ENCODE measurements at places on chromosomes 5 and 9. TPM values are rescaled to one million over a fixed set of nuclear protein-coding genes. Genes with fewer than 3 reads are reported as not detected.

Gene TRIP13
- total RNA-seq, result not detected

Gene CNTNAP3B
- total RNA-seq, result 60.5 TPM

Gene PHYHD1
- 11.9 TPM for total RNA-seq

Gene TRAF2
- 6.6 TPM for total RNA-seq

Gene PCDHGA6
- total RNA-seq, result 5.0 TPM

Gene FST
- 2.9 TPM for total RNA-seq

Gene SERF1A
- total RNA-seq, result 16.2 TPM

Gene ADAMTS2
- total RNA-seq, result 24.5 TPM

DNA sequence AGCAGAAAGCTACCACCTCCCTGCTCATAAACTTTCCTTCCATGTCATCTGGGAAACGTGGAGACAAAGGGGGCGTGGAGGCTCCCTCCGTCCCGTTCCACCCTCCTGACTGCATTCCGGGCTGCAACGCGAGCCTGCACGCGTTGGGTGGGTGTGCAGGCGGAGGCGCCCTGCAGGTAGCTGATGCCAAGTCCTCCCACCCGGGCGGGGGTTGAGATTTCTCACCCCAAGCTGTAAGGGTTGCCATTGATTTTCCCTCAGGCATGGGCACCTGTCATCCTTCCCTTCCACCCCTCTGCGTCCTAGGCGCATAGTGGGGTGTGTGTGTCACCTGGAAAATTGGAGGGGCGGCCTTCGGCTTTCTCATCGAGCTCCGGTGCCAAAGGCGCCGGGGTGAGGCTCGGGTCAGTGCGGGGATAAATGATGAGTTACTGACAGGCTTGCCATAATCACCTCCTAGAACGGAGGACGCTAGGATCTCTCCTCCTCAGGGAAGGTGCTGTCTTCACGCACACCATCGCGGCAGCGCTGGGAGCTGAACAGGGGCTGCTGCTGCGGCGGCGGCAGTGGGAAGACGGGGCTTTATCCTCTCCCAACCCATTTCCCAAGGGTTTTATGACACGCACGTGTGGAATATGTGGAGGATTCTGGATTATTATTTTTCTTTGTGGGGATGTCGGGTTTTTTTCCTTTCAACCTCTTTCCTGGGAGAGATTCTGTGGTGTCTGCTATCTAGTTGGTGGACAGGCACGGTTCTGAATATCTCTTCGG is 973 bp downstream of the PLPPR1 start:
- peak overlapping the region; percentile 51 for H3K4me3 ChIP-seq
- no peak for DNase-seq
- H3K4me1 ChIP-seq, result peaks cover 11% of the 10 kb centered on the region
- no peaks in the 10 kb centered on the region for H3K36me3 ChIP-seq
- no peaks in the 10 kb centered on the region for H3K27me3 ChIP-seq
- H3K27ac ChIP-seq, result no peak overlapping the region

DNA sequence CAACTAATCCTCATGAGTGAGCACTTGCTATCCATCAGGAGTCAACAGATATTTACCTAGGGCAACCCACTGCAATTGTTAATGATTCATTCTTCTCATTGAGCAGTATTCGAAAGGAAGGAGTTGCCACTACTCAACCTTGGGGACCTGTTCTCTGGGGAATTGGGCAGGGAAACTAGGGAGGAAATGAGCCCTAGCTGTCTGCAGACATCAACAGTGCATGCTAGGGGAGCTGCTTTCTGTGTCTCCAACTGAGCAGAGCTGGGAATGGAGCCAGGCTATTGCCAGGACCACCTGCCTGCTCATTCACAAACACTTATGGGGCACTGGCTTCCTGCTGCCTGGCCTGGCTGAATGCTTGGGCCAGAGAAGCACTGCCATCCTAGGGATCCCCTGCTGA is 183.4 kb downstream of the TMEM38B start:
- no peaks in the 10 kb centered on the region for H3K36me3 ChIP-seq
- no peak overlapping the region for H3K4me3 ChIP-seq
- H3K27me3 ChIP-seq, result no peaks in the 10 kb centered on the region
- no peak overlapping the region for H3K27ac ChIP-seq

DNA sequence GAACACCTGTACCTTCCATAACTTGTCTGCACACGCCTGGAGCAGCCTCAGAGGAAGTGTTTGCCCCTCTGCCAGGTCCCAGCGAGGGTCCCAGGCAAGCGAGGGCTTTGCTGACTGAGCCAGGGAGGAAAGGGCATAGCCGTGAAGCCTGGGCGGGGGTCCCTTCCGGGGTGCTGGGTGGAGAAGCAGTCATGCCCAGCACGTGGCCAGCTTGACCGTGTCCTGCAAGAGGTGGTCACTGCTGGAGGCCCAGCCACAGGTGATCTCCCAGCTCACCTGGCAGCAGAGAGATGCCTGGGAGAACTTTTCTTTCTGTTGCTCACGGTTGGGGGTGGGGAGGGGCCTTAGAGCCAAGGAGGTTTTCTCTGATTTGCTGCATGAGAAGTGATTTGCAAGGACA is 195.3 kb downstream of the CACNA1B start:
- no peaks in the 10 kb centered on the region for H3K36me3 ChIP-seq
- no peak overlapping the region for H3K27ac ChIP-seq
- no peak overlapping the region for H3K4me3 ChIP-seq
- H3K4me1 ChIP-seq, result no peaks in the 10 kb centered on the region

DNA sequence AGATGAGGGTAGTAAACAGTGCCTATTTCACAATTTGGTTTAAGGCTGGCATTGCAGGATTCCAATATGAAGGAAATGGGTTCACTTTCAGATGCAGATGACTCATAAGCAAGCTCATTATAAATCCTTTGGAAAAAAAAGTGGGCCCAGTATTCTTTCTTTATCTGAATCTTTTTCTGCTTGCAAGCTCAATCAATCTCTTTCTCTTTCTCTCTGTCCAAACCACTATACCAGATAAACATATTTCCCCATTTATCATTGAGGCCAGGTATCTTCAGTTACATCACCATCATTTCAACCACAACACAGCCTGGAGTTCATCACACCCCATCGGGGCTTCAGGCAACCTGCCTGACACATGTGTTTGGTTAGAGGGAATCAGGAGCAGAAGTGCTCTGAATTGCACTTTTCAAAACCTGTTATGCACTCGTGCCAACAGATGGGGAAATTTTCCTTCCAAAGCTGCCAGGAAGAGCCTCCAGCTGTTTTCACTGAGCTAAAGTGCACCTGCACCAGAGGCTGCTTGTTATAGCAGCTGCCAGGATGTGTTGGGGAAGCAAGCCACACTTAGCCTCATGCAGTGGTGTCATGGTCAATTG is 30.0 kb upstream of the MAMDC2 start:
- H3K4me3 ChIP-seq, result no peak overlapping the region
- DNase-seq, result no peak
- no peaks in the 10 kb centered on the region for H3K27me3 ChIP-seq
- H3K4me1 ChIP-seq, result no peaks in the 10 kb centered on the region
- H3K27ac ChIP-seq, result peak overlapping the region; percentile 22

GRCh38 chr9:98383758-98384157 is 128.3 kb upstream of the TBC1D2 start:
- H3K36me3 ChIP-seq, result no peaks in the 10 kb centered on the region
- H3K27ac ChIP-seq, result no peak overlapping the region
- DNase-seq, result no peak
- no peak overlapping the region for H3K4me3 ChIP-seq
- H3K4me1 ChIP-seq, result no peaks in the 10 kb centered on the region
- H3K27me3 ChIP-seq, result no peaks in the 10 kb centered on the region

- no peak overlapping the region for H3K27ac ChIP-seq
- DNase-seq, result no peak
- H3K36me3 ChIP-seq, result no peaks in the 10 kb centered on the region
- H3K4me3 ChIP-seq, result no peak overlapping the region
- H3K27me3 ChIP-seq, result no peaks in the 10 kb centered on the region
Observed at GRCh38 chr9:82128011-82128696, 139.6 kb downstream of the SPATA31D1 start.

- H3K27me3 ChIP-seq, result no peaks in the 10 kb centered on the region
- no peak for DNase-seq
Observed at GRCh38 chr5:78675956-78676730, 27.6 kb upstream of the LHFPL2 start.

DNA sequence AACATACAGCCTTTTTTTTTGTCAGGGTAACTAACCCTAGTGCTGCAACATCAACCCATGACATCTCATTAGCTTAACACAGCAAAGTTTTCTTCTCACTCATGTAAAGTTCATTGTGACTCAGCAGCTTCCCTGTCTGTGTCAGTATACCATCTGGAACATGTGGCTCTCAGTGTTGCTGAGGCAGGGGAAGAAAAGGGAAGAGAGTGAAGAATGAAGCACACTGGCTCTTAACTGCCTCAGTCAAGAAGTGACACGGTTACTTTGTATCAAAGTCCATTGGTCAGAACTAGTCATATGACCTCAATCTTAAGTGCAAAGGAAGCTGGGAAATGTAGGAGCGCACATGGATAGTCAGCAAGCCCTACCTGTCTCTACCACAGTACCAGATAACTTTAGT is 185.0 kb upstream of the ELL2 start:
- no peaks in the 10 kb centered on the region for H3K36me3 ChIP-seq
- H3K4me3 ChIP-seq, result no peak overlapping the region
- H3K27me3 ChIP-seq, result no peaks in the 10 kb centered on the region
- no peak for DNase-seq
- peaks cover 20% of the 10 kb centered on the region for H3K4me1 ChIP-seq

GRCh38 chr5:54993318-54993717 is 7.9 kb upstream of the ESM1 start:
- no peaks in the 10 kb centered on the region for H3K36me3 ChIP-seq
- no peaks in the 10 kb centered on the region for H3K27me3 ChIP-seq
- no peak overlapping the region for H3K4me3 ChIP-seq
- no peak for DNase-seq
- no peaks in the 10 kb centered on the region for H3K4me1 ChIP-seq

DNA sequence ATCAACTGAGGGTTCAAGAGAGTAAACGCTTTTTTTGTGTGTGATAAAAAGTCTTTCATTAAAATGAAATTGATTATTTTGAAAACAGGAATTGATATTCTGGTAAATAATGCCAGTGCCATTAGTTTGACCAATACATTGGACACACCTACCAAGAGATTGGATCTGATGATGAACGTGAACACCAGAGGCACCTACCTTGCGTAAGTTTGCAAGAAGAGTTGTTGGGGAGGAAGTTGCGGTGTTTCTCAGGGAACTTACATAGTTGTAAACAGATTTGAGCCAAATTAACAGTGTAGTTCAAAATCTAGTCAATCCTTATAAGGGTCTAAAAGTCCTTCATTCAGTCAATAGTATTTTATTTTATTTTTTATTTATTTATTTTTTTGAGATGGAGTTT is 28.9 kb downstream of the HSDL2 start:
- H3K36me3 ChIP-seq, result peaks cover 84% of the 10 kb centered on the region
- H3K27me3 ChIP-seq, result no peaks in the 10 kb centered on the region
- no peak overlapping the region for H3K4me3 ChIP-seq
- DNase-seq, result no peak
- H3K4me1 ChIP-seq, result peaks cover 18% of the 10 kb centered on the region

DNA sequence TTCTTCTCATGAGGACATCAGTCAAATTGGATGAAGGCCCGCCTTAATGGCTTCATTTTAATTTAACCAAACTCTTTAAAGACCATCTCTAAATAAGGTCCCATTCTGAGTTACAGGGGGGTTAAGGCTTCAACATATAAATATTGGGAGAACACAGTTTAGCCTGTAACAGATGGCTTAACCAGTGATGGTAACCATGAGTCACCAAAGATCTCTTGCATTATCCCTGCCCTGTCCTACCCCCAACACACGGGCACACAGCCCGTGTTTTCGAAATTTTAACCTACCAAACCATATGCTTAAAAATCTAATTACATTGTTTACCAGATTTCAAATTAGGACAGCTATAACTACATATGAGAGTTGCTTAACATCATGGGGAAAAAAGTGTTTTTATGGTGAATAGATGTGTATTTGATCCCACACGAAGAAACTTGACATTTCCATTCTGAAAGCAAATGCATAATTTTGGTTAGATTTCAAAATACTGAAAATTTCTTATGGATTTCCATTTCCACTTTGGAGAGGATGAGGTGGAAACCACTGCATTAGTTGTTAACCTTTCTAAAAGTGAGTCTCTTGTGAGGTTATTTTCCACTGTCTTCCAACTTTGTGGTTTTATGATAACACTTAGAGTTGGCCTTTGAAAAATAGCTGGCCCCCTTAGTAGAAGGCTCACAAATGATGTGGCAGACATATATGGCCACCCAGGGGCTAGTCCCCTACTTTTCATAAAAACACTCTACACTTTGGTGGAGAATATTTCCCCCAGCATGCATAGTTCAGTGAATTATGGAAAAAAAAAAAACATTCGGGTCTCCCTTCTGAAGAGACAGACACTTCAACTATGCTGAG is 849.3 kb downstream of the TLE1 start:
- no peaks in the 10 kb centered on the region for H3K4me1 ChIP-seq
- DNase-seq, result no peak
- no peaks in the 10 kb centered on the region for H3K27me3 ChIP-seq
- no peak overlapping the region for H3K4me3 ChIP-seq

DNA sequence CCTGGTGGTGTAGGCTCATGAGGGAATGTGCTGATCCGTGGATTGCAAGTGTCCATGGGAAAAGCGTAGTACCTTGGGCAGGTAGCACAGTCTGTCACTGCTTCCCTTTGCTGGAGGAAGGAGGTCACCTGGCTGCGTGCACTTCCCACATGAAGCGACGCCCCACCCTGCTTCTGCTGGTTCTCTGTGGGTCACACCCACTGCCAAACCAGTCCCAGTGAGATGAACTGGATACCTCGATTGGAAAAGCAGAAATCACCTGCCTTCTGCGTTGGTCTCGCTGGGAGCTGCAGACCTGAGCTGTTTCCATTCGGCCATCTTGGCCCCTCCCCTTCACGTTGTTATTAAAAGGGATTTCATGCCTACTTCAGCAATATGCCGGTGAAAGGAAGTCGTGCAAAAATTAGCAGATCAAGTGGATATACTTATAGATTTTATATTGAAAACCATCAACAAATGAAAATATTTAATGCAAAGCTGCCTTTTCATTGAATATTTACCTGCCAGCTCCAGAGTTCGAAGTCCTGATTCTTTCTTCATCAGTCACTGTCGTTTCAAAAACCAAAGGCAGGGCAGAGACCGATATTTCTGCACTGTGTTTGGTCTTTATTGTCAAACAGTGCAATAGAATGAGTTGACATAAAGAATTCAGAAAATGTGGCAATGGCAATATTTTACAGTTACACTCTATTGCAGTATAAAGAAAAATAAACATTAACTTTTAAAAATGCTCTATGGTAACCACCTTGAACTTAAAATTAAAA is 123.2 kb downstream of the JAKMIP2 start:
- H3K4me1 ChIP-seq, result no peaks in the 10 kb centered on the region
- H3K36me3 ChIP-seq, result no peaks in the 10 kb centered on the region
- H3K27ac ChIP-seq, result no peak overlapping the region
- no peak for DNase-seq
- no peaks in the 10 kb centered on the region for H3K27me3 ChIP-seq
- H3K4me3 ChIP-seq, result no peak overlapping the region

GRCh38 chr5:75856056-75856455 is 138.8 kb upstream of the POC5 start:
- H3K27ac ChIP-seq, result no peak overlapping the region
- H3K4me3 ChIP-seq, result no peak overlapping the region
- no peaks in the 10 kb centered on the region for H3K4me1 ChIP-seq
- DNase-seq, result no peak
- no peaks in the 10 kb centered on the region for H3K36me3 ChIP-seq

GRCh38 chr9:111035543-111036428 is 2.5 kb downstream of the LPAR1 start:
- peaks cover 8% of the 10 kb centered on the region for H3K4me1 ChIP-seq
- DNase-seq, result no peak
- peak overlapping the region; percentile 74 for H3K27ac ChIP-seq
- peak overlapping the region; percentile 77 for H3K4me3 ChIP-seq

Measured in esophagus muscularis mucosa (tissue), 4 donors.